ENCODE measurements at places on chromosomes 6 and 20. TPM values are rescaled to one million over a fixed set of nuclear protein-coding genes. Genes with fewer than 3 reads are reported as not detected.

- peaks cover 11% of the 10 kb centered on the region for H3K4me1 ChIP-seq
- peaks cover 26% of the 10 kb centered on the region for H3K36me3 ChIP-seq
- H3K27ac ChIP-seq, result no peak overlapping the region
- DNase-seq, result no peak
- no peaks in the 10 kb centered on the region for H3K27me3 ChIP-seq
Observed at GRCh38 chr6:111356551-111356950, 126.5 kb downstream of the REV3L start.

- no peak overlapping the region for H3K4me3 ChIP-seq
- no peak for DNase-seq
- peaks cover 9% of the 10 kb centered on the region for H3K36me3 ChIP-seq
- no peak overlapping the region for H3K27ac ChIP-seq
- H3K27me3 ChIP-seq, result no peaks in the 10 kb centered on the region
Observed at GRCh38 chr6:75759207-75759606, 10.2 kb downstream of the MYO6 start.

- H3K4me1 ChIP-seq, result peaks cover 20% of the 10 kb centered on the region
- H3K36me3 ChIP-seq, result peaks cover 18% of the 10 kb centered on the region
- DNase-seq, result no peak
- peak overlapping the region; percentile 2 for H3K4me3 ChIP-seq
- H3K27me3 ChIP-seq, result no peaks in the 10 kb centered on the region
Observed at GRCh38 chr20:45365444-45365970, 2.6 kb downstream of the SYS1 start.

- H3K4me3 ChIP-seq, result no peak overlapping the region
- no peak for DNase-seq
- no peaks in the 10 kb centered on the region for H3K36me3 ChIP-seq
- H3K4me1 ChIP-seq, result peaks cover 12% of the 10 kb centered on the region
- H3K27ac ChIP-seq, result no peak overlapping the region
- H3K27me3 ChIP-seq, result peaks cover 18% of the 10 kb centered on the region
Observed at GRCh38 chr20:58511364-58511763, 3.8 kb downstream of the APCDD1L start.

The NTSR1 gene
- 0.71 TPM for total RNA-seq

DNA sequence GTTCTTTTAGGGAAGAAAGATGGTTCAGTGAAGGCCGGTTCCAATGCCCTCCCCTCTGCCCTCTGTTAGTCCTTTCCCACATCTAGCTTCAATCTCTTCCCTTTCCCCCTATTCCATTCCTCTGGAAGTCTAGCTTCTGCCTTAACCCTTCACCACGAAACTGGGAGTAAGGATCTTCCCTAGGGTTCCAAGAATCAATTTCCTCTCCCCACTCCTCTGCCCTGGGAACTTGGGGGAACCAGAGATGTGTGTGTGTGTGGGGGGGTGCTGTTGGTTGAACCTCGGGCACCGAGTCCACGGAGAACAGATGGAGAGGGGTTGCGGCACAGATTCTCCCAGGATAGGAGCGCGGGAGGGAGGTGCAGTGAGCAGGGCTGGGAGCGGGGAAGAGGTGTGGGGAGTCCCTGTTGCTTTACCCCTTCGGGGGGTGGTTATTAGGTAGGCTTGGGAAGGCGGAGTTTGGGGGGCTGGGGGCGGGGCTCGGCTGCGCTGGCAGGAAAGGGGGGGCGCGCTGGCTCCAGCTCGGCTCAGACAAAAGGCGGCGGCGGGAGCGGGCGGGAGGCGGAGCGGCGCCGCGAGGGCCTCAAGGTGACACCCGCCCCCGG lies at the start of gene TMEM151B:
TMEM151B (plus strand) TSS at position 530 of the 605 bp plus-strand sequence. CDS start 293 bp downstream, outside the sequence.
- peaks cover 66% of the 10 kb centered on the region for H3K27me3 ChIP-seq
- peak within 1 kb of the TSS; percentile 70 for H3K4me3 ChIP-seq
- H3K36me3 ChIP-seq, result no peaks in the 10 kb centered on the region
- H3K27ac ChIP-seq, result no peak within 1 kb of the TSS
- DNase-seq, result no peak
- peaks cover 5% of the 10 kb centered on the region for H3K4me1 ChIP-seq

- H3K27me3 ChIP-seq, result peaks cover 4% of the 10 kb centered on the region
- H3K36me3 ChIP-seq, result no peaks in the 10 kb centered on the region
- DNase-seq, result no peak
- H3K27ac ChIP-seq, result no peak overlapping the region
- no peak overlapping the region for H3K4me3 ChIP-seq
Observed at GRCh38 chr6:153944201-153944600, 94.8 kb upstream of the OPRM1 start.

GRCh38 chr6:11123978-11124377 lies 12.5 kb upstream of the ERVFRD-1 start:
- DNase-seq, result no peak
- no peaks in the 10 kb centered on the region for H3K27me3 ChIP-seq
- peaks cover 20% of the 10 kb centered on the region for H3K4me1 ChIP-seq
- no peak overlapping the region for H3K27ac ChIP-seq
- H3K36me3 ChIP-seq, result peaks cover 13% of the 10 kb centered on the region
- no peak overlapping the region for H3K4me3 ChIP-seq

- DNase-seq, result no peak
- H3K27ac ChIP-seq, result peak overlapping the region; percentile 85
- H3K27me3 ChIP-seq, result peaks cover 33% of the 10 kb centered on the region
- H3K4me1 ChIP-seq, result peaks cover 38% of the 10 kb centered on the region
- peak overlapping the region; percentile 82 for H3K4me3 ChIP-seq
- no peaks in the 10 kb centered on the region for H3K36me3 ChIP-seq
Observed at GRCh38 chr20:1392443-1392692, 486 bp downstream of the FKBP1A start.

GRCh38 chr20:36153736-36154699 lies 522 bp upstream of the EPB41L1 start:
- no peak overlapping the region for H3K27ac ChIP-seq
- no peaks in the 10 kb centered on the region for H3K36me3 ChIP-seq
- H3K4me3 ChIP-seq, result peak overlapping the region; percentile 64
- no peak for DNase-seq
- H3K4me1 ChIP-seq, result peaks cover 23% of the 10 kb centered on the region
- H3K27me3 ChIP-seq, result no peaks in the 10 kb centered on the region

GRCh38 chr6:92763680-92764079 lies 655.7 kb downstream of the EPHA7 start:
- no peak for DNase-seq
- no peaks in the 10 kb centered on the region for H3K36me3 ChIP-seq
- no peak overlapping the region for H3K27ac ChIP-seq
- no peak overlapping the region for H3K4me3 ChIP-seq

DNA sequence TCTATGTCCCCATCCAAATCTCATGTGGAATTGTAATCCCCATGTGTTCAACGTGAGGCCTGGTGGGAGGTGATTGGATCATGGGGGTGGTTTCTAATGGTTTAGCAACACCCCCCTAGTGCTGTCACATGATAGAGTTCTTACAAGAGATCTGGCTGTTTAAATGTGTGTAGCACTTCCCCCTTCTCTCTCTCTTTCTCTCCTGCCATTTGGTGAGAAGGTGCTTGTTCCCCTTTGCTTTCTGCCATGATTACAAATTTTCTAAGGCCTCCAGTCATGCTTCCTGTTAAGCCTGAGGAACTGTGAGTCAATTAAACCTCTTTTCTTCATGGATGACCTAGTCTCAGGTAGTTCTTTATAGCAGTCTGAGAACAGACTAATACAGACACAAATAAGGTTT lies 165.4 kb downstream of the OGFRL1 start:
- DNase-seq, result no peak
- no peaks in the 10 kb centered on the region for H3K36me3 ChIP-seq
- H3K4me3 ChIP-seq, result no peak overlapping the region
- no peaks in the 10 kb centered on the region for H3K4me1 ChIP-seq
- no peak overlapping the region for H3K27ac ChIP-seq

The SOX18 gene
- total RNA-seq, result 0.34 TPM

- no peaks in the 10 kb centered on the region for H3K27me3 ChIP-seq
- no peaks in the 10 kb centered on the region for H3K36me3 ChIP-seq
- no peak for DNase-seq
- H3K27ac ChIP-seq, result no peak overlapping the region
- no peak overlapping the region for H3K4me3 ChIP-seq
Observed at GRCh38 chr20:42406826-42407225, 782.9 kb downstream of the PTPRT start.

The WFDC12 gene
- total RNA-seq, result not detected

DNA sequence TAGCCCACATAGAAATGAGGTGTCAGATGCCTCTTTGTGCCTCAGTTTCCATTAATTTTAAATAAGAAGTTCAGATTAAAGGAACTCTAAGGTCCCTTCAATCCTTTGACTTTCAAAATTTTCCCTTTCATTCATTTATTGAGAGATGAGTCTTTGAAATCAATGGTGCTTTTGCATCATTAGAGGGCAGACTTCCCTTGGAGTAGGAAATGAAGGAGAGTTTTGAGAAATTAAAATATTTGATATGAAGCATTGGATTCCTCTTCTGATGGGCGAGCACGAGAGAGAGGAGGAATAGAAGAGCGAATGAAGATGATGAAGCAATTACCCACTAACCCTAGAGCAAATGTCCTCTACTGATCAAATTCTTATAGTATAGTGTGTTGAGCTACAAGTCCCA lies 105.7 kb downstream of the EDN1 start:
- H3K27ac ChIP-seq, result no peak overlapping the region
- H3K4me1 ChIP-seq, result no peaks in the 10 kb centered on the region
- no peaks in the 10 kb centered on the region for H3K27me3 ChIP-seq
- H3K4me3 ChIP-seq, result no peak overlapping the region
- no peak for DNase-seq

The RBCK1 gene
- total RNA-seq, result 108 TPM

- H3K27me3 ChIP-seq, result peaks cover 63% of the 10 kb centered on the region
- H3K36me3 ChIP-seq, result no peaks in the 10 kb centered on the region
- DNase-seq, result no peak
Observed at GRCh38 chr20:46523696-46524328, 10.5 kb upstream of the ZNF334 start.

DNA sequence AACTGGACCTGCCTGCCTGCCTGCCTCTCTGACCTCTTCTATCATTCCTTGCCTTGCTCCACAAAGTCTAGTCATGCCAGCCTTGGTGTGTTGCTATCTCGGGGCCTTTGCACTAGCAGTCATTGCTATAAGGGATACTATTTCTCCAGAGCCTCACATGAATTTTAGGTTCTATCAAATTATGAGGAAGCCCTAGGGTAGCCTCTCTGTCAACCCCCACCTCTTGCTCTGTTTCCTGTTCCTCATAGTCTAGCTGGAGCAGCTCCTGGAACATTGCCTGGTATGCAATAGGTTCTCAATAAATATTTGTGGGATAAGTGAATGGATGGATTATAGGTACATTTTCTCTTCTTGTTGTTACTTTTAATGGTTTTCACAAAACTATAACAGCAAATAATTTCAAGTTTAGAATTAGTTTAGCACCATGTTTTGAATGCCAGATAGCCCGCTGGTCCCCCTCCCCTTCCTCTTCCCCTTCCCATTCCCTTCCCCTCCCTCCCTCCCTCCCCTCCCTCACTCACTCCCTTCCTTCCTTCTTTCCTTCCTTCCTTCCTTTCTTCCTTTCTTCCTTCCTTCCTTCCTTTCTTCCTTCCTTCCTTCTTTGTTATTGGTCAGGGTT lies 46.9 kb upstream of the DTNBP1 start:
- H3K36me3 ChIP-seq, result no peaks in the 10 kb centered on the region
- peaks cover 1% of the 10 kb centered on the region for H3K27me3 ChIP-seq
- no peak overlapping the region for H3K4me3 ChIP-seq
- no peaks in the 10 kb centered on the region for H3K4me1 ChIP-seq

GRCh38 chr6:42131531-42131930 lies 10.9 kb downstream of the C6orf132 start:
- DNase-seq, result no peak
- peaks cover 3% of the 10 kb centered on the region for H3K4me1 ChIP-seq
- H3K36me3 ChIP-seq, result peaks cover 10% of the 10 kb centered on the region

The LY86 gene
- total RNA-seq, result not detected

DNA sequence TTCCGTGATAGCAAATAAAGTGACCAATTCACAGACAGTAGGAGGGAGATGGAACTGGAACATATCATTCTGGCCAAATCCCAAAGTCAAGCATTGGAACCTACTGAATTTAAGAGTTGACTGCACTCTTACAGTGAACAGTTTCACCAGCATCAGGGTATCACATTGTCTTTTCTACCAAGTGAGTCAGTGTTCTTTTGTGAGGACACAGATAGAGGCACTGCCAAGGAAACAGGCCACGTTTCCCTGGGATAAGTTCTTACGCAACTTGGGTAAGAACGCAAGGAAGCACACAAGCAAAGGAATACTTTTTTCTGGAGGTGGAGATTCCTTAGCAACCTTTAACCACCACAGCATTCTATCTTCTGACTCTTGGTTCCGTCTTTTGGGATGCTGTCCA lies 28.6 kb upstream of the ENPP5 start:
- H3K36me3 ChIP-seq, result no peaks in the 10 kb centered on the region
- H3K27ac ChIP-seq, result no peak overlapping the region
- DNase-seq, result no peak

GRCh38 chr6:155958550-155958949 lies 502.9 kb upstream of the NOX3 start:
- H3K4me3 ChIP-seq, result no peak overlapping the region
- no peaks in the 10 kb centered on the region for H3K4me1 ChIP-seq
- H3K27me3 ChIP-seq, result peaks cover 11% of the 10 kb centered on the region

DNA sequence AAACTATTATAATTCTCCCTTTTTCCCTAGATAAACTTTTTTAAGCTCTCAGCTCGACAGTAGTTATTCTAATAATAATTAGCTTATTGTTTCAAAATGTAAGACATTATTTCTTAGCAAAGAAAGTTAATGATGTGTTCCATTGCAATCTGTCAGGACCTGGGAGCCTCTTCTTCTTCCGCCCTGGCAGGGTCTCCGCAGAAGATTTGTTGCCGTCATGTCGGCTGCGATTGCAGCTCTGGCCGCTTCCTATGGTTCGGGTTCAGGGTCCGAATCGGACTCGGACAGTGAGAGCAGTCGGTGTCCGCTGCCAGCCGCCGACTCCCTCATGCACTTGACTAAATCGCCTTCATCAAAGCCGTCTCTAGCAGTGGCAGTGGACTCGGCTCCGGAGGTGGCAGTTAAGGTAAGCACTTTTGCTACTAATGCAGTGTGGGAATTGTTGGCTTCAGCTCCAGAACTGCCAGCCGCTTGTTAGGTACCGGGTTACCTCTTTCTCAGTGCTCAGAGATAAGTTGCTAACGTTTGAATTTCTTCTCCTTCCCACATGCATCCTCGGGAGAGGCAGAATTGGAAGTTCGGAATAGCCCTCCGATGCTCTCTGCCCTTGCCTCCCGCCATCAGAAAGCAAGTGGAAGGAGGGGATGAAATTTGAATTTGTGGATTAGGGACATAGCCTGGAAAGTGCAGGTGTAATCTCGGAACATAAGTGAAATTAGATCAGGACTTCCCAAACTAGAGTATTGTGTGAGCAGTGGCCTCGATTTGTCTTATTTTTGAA lies at the start of gene CDC40:
CDC40 (plus strand) TSS at position 200 of the 781 bp plus-strand sequence; CDS start at position 218, 18 bp downstream.
- peak within 1 kb of the TSS; percentile 70 for H3K27ac ChIP-seq
- no peaks in the 10 kb centered on the region for H3K36me3 ChIP-seq
- H3K4me3 ChIP-seq, result no peak within 1 kb of the TSS
- no peaks in the 10 kb centered on the region for H3K27me3 ChIP-seq
- DNase-seq, result peak; percentile 60
- H3K4me1 ChIP-seq, result peaks cover 12% of the 10 kb centered on the region

GRCh38 chr6:313917-314316 lies 21.6 kb downstream of the DUSP22 start:
- H3K36me3 ChIP-seq, result no peaks in the 10 kb centered on the region
- H3K27ac ChIP-seq, result no peak overlapping the region
- no peaks in the 10 kb centered on the region for H3K4me1 ChIP-seq
- no peak for DNase-seq
- H3K4me3 ChIP-seq, result no peak overlapping the region

The TSPO2 gene
- not detected for total RNA-seq

GRCh38 chr20:52859156-52859876 lies 112.8 kb upstream of the TSHZ2 start:
- peaks cover 12% of the 10 kb centered on the region for H3K4me1 ChIP-seq
- H3K27me3 ChIP-seq, result peaks cover 1% of the 10 kb centered on the region
- no peak overlapping the region for H3K27ac ChIP-seq
- no peak overlapping the region for H3K4me3 ChIP-seq
- no peak for DNase-seq
- H3K36me3 ChIP-seq, result peaks cover 3% of the 10 kb centered on the region

The KCNS1 gene
- total RNA-seq, result not detected
